ENCODE measurements at places on chromosomes 6 and 20.

DNA sequence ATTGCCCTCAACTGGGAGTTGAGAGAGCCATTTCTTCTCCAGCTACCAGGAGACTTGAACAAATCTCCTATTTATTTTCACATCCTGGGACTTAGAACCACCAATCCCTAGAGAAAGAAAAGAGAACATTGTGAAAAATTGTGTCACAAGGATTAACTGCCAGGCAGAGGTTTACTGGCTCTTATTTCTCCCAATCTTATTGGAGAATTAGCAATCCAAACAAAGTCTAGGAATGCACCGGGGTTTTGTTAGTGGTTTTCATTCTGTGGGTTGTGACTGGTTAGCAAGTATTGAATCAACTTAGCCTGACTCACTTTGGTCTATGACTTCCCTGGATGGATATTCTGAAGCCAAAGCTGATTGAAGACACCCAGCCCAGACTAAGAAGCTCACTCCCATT is 21.2 kb upstream of the ENPP5 start:
- no peak for DNase-seq

- DNase-seq = peak; percentile 49
Measured at GRCh38 chr6:105844275-105844883, 241.8 kb upstream of the PRDM1 start.

DNA sequence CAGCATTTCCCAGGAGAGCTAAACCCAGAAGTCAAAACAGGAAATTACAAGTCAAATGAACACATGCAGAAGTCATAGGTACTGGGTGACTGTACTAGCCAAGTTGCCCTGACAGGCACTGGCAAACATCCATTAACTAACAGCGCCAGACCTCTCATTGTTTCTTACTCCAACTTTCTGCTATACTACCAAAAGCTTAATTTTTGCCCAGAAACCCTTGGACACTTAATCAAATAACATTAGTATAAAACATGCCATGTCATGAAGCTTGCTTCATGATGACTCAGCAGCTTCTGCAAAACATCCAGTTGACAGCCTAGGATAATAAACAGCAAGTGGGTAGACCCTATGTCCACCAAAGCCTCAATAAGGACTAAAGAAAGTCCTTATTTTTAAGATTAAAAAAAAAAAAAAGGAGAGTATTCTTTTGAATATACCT is 3.5 kb downstream of the NUP153 start:
- no peak for DNase-seq

DNA sequence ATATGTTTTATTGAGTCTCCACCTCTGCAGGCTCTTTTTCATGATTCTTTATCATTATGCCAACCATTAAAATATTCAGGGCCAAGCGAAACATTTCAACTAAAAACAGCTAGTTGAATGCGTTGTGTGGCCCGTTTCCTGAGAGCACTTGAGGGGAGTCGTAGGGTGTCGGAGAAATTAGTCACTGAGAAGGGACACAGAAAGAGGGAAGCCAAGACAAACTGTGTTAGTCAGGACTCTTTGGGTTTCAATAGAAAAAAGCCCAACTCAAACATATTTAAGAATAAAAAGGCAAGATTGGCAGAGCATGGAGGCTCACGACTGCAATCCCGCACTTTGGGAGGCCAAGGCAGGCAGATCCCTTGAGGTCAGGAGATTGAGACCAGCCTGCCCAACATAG is 58.9 kb downstream of the MAFB start:
- DNase-seq = no peak

DNA sequence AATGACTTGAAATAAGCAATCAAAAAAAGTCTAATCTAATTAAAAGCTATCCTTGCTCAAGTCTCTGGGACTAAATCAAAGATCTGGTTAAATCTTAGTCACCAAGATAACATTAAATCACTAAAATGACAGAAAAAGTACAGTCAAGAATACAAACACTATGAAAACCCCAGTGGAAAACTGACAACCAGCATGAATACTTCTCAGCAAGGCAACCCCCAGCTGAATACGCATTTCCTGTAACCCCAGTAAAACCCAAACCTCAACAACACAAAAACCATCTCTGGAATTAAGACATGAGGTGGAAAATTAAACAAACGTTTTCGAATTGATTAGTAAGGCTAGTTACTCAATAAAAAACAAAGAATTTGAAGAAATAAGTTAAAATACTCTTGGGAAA is 23.7 kb upstream of the ZC3H12D start:
- no peak for DNase-seq

- DNase-seq = no peak
Measured at GRCh38 chr6:268394-268935, 23.8 kb upstream of the DUSP22 start.

- DNase-seq = no peak
Measured at GRCh38 chr6:159594106-159594749, 98.8 kb downstream of the SOD2 start.

GRCh38 chr6:150065083-150065482 is 3.8 kb downstream of the ULBP3 start:
- no peak for DNase-seq

DNA sequence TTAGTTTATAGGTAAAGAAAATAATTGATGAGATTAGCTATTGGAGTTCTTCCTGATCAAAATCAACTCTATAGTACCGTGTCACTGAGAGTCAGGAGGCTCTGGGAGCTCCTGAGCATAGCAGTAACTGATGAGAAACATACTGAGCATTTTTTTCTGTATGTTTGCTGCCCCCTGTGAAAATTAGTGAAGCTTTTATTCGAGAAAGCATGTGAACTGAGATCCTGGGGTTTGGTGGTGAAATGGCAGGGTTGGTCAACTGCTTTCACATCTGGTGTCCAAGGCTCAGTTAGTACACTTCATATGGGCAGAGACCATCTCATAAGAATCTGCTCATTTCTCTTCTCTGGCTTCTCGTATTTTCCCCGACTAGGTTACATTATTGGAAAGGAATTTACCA is 4.1 kb upstream of the ABT1 start:
- DNase-seq = no peak

GRCh38 chr6:203661-204060 is 88.6 kb upstream of the DUSP22 start:
- no peak for DNase-seq

GRCh38 chr20:36352843-36353553 is 46.9 kb downstream of the DLGAP4 start:
- DNase-seq = no peak

GRCh38 chr6:147204843-147205311 is 660 bp downstream of the STXBP5 start:
- DNase-seq = no peak

GRCh38 chr6:117818449-117818848 is 88.6 kb upstream of the SLC35F1 start:
- DNase-seq = no peak

DNA sequence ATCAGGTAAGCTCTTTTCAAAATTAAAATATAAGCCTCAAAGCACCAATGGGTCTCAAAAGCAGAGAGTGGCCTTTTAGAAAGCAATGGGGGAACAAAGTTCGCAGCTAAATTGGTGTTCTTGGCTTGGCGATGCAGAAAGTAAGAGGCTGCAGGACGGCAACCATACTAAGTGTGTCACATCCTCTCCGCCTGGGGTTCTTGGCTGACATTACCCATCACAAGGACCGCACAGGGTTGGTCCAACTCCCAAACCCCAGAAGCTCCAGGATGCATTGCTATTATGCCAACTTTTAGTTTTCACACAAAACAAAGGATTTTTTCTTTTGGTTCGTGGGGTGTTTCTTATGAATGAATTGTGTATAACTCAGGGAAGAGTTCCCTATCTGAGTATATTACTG is 124.8 kb downstream of the PRKN start:
- DNase-seq = no peak

DNA sequence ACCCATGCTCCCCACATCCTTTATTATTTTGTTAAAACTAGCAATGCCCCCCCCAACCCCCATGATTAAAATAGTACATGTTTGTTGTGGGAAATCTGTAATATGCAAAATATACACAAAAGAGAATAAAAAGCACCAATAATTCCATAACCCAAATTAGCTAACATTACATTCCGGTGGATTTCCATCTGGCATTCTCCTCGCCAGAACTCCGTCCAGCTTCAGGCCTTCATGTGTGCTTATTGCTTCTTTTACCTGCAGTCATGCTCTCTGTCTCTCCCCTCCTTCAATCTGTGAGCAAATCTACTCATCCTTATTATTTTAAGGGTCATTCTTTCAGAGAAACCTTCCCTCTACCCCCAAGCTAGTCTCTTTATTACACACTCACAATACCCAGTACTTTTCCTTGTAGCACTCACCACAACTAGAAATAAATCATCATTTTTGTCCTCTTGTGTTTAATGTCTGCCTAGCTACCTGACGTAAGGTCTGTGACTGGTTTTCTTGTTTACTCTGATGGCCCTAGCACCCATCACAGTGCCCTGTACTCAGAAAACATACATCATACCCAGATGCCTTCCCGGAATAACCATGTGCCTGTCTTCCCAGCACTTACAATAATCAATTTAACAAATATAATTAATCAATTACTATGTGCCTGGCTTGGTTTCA is 25.6 kb upstream of the IER3 start:
- DNase-seq = no peak

GRCh38 chr20:298776-299391 is 1.5 kb downstream of the ZCCHC3 start:
- DNase-seq = no peak

DNA sequence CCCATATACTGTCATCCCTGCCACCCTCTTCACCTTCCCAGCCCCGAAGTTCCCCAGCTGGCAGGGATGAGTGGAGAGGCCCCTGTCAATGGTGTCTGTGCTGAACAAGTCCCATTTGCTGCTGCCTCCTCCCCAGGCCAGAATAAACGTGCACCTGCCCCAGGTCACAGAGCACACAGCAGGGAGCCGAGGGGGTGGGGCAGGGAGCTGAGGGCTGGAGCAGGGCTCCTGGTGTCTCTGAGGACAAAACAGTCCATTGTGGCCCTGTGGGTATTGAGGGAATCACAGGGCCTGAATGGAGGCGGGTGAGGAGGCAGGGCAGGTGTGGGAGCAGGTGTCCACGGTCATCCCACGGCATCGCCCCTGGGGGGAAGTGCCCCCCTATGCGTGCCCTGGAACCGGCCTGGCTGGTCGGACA is 55.8 kb downstream of the SNAI1 start:
- no peak for DNase-seq

DNA sequence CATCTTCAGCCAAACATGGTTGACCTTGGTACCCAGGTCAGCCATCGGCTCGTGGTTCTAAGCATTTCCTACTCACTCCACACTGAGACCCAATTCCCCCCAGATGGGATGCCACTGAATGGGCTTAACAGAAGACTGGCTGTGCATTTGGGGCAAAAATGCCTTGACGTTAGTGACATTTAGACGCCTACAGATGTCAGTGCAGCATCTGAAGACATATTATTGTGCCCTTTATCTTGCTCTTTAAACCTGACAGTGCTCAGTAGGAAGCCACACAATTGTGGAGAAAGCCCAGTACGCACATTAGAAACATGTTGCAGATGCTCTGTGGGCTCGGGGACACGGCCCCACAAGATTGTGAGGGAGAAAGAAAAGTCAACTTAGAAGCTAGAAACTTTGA is 414.7 kb downstream of the PTPRT start:
- no peak for DNase-seq

- no peak for DNase-seq
Measured at GRCh38 chr6:12504325-12504966, 212.1 kb upstream of the PHACTR1 start.

- DNase-seq = no peak
Measured at GRCh38 chr20:8115436-8115835, 16.6 kb upstream of the PLCB1 start.

GRCh38 chr6:18119236-18119635 is 3.2 kb downstream of the NHLRC1 start:
- no peak for DNase-seq

- DNase-seq = no peak
Measured at GRCh38 chr20:57622201-57622570, 2.0 kb upstream of the ZBP1 start.

- DNase-seq = no peak
Measured at GRCh38 chr6:13253272-13253671, 75.1 kb downstream of the TBC1D7 start.

GRCh38 chr6:154301839-154302752 is 54.5 kb downstream of the IPCEF1 start:
- no peak for DNase-seq

DNA sequence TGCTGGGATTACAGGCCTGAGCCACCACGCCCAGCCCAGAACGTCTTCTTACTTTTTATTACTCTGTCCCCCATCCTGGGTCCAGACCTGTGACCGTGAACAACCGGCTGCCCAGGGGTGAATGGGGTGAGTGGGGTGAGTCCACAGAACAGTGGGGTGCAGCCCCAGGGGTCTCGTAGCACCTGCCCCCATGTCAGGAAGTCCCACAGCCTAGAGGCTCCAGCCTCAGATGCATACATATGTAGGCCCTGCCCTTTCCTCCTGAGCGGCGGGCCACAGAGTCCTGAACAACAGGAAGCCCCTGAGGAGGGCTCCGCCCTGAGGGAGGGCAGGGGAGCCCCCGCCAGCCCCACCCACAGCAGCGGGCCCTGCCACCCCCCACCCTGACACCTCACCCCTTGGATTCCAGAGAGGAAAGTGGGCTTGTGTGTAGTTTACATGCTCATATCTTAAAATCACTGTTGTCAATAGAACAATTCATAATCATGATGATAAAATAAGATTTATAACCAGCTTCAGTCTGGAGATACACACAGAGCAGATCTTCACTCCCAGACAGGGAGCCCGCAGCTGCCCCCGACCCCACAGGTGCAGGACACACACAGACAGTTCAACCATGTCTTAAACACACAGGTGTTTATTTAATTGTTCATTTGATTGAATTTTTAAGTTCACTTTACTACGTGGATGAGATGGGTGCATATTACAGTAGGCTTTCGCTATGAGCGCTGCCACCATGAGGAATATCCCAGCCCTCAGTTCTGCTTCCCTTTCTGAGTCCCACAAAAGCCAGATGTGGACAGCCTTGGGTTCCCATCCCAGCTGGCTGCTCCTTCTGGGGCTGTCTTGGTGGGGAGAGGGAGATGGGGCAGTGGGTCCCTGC is 12.4 kb upstream of the GMEB2 start:
- no peak for DNase-seq

- no peak for DNase-seq
Measured at GRCh38 chr6:27593200-27593818, 120.4 kb upstream of the ZNF184 start.

GRCh38 chr6:38182426-38182825 is 362.9 kb downstream of the ZFAND3 start:
- DNase-seq = no peak

DNA sequence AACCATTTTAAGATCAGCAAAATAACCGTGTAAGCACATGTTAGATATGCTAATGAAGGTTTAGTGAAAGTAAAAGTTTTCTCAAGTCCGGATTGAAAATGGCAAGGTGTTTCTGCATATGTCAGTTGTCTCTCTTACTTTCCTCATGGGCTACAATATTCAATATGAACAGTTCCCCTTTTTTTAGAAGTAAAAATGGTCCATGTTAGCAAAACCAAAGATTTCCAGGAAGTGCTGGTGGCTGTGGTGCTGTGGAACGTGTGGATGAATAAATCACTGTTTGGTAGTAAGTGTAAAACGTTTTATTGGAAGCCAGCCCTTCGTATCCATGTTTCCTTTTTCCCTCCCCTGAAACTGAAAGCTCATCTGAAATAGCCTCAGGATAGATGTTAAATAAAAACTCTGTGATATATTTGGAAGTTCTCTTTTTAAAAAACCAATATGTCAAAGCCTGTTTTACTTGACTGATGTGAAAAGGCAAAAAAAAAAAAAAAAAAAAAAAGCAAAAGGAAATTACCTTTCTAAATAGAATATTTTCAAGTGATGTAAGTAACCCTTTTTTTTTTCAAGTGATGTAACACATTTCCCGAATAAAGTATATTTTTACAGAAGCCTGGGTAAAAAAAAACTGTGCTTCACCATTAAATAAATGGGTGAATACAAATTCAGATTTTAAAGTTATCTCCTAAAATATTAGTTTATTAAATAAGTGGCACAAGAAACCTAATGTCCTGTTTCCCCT is 41.9 kb downstream of the PLEKHG1 start:
- DNase-seq = no peak

All from head of caudate nucleus (tissue), 42 donors.